ENCODE measurements at places on chromosomes 5 and 9.

- DNase-seq = no peak
These were observed 81.3 kb downstream of the OXCT1 start for GRCh38 chr5:41788941-41789368.

GRCh38 chr9:19119246-19119645, 8.0 kb downstream of the PLIN2 start:
- DNase-seq = no peak

GRCh38 chr9:78782234-78782633, 485.3 kb downstream of the PSAT1 start:
- no peak for DNase-seq

DNA sequence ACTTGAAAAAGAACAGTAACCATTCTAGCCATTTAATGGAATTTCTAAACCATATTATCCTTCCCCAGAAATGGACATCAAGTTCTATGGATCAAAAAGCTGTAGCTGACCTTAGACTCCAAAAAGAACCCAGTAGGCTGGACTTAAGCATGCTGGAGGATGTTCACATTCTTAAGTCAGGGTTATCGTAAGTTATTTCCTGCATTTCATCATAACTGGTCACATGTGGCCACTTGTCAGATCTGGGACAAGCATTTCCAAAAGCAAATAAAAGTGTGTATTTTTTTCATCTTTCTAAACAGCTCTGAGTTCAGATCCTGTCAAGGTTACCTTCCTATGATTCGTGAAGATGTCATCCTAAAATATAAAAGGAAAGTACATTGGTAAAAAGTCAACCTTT, 274.5 kb upstream of the PTGER4 start:
- no peak for DNase-seq

DNA sequence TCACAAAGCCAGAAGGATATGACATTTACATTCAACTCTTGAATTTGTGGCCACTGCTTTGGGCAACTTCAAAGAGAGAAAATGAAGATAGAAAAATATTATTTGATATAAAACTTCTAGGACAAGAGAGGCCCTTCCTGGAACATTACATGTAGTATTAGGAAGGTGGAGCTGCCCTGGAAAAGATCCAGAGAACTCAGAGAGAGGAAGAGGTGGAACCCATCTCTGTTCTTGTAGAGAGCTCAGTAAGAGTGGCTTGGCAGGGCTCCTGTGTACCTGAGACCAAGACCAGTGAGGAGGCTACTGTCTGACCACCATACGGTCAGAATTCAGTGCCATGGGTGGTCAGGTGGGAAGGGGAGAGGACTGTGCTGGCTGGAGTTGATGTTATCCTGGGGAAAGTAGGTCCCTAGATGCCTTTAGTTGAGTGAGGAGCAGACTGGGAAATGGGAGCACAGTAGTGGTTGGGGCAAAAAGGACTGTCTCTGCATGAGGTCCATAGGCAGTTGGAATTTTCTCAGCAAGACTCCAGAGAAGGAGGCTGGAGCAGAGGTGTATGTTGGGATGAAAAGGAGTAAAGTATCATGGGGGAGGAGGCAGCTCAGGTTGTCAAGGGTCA, 7.6 kb downstream of the TGFBI start:
- no peak for DNase-seq

- no peak for DNase-seq
These were observed 6.9 kb downstream of the OBP2B start for GRCh38 chr9:133202145-133202513.

DNA sequence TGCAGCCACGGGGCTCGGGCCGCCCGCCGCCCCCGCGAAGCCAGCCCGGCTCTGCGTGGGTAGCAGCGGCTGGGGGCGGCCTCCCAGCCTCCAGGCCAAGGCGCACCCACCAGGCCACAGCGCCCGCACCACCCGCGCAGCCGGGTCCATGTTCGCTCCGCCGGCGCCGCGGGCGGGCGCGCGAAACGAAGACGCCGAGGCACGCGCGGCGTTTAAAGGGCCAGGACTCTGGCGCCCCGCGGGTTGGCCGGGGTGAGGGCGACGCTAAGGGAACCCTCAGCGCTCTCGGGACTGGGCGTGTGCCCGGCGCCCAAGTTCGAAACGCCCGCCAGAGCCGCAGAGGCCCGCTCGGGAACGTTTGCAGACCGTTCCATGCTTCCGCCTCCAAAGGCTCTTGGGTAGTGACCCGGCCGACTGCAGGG, at the start of gene PTGES2:
TSS of gene PTGES2 (minus strand) at position 162 of the 422 bp plus-strand sequence. CDS start at position 150, 12 bp downstream.
- peak; percentile 78 for DNase-seq

- no peak for DNase-seq
These were observed 293.0 kb downstream of the KCTD16 start for GRCh38 chr5:144463481-144464223.

GRCh38 chr5:171275841-171276544, 33.1 kb upstream of the TLX3 start:
- no peak for DNase-seq

DNA sequence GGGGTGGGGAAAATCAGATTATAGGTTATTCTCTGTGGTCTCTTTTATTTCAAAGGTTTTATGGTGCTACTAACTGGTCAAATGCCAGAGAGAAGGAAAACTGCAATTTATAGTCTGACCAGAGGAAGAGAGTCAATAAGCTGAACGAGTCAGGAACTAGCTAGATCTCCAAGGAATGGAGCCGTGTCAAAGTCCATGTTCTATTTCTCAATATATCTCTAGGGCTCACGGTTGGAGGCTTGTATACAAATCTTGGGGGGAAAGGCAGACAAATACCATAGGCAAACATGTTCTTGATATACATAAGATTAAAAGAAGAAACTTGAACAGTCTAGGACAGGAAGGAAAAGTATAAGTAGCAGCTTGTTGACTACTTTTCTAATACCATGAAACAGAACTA, 627.1 kb downstream of the PDE4D start:
- no peak for DNase-seq

- DNase-seq = no peak
These were observed 31.6 kb upstream of the ACOT12 start for GRCh38 chr5:81425569-81425968.

DNA sequence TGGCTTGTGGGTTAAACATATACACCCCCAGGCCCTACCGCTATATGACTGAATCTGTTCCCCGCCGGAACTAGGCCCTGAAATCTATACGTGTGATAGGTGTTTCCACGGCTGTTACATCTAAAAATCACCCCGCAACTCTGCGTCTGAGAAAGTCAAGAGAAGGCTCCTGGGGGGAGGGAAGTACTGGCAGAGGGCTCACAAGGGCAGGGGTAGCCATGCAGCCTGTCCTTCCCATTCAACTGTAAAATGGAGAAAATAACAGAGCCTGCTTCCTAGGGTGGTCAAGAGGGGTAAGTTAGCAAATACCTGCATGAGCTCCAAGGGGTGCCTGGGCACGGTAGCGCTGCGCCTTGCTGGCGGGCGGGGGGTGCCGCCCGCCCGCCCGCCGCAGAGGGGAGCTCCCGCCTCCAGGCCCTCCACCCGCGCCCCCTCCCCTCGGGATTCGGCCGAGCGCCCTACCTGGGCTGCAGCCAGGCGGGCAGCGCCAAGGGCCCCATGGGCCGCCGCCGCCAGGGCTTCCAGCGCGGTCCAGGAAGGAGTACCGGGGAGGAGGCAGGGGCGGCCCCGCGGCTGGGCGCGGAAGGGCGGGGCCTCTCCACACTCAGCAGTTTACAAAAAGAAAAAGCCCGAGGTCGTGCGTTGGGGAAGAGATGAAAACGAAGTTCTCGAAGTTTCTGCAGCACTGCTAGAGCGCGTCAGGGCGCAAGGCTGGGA, at the start of gene HACD4:
TSS of gene HACD4 (minus strand) at position 550 of the 717 bp plus-strand sequence. CDS start at position 500, 50 bp downstream.
- DNase-seq = peak; percentile 11

- DNase-seq = no peak
These were observed 27.7 kb upstream of the SSBP2 start for GRCh38 chr5:81778642-81779041.

DNA sequence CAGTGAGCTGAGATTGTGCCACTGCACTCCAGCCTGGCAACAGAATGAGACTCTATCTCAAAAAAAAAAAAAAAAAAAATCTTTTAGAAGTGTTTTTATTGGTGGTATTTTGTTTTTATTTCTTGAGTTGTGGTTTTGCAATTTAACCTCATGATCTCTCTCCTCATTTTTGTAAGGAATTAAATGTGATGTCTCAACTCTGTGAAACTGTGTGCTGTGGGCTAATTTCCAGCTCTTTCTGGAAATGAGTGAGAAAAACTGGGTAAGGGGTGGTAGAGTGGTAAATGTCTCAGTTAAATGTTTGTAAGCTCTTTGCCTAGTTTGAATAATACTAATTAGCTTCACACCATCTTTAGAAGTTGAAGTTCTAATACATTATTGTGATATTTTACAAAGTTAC, 29.0 kb downstream of the ACO1 start:
- no peak for DNase-seq

DNA sequence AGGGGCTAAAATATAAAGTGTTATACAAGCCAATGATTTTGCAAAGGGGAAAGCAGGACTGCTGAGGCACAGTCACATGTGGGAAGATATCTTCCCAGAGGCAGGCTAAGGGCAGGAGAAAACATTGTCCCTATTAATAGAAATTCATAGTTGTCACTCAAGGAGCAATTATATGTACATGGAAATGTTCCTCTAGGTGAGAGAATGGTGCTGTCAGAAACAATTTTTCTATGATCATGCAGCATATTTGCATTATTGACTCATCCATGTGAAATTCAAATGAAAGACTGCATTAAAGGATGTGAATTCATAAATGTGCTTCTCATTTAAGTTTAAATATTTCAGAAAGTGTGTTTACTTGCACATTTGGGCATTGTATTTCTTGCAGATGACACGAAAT, 775.9 kb upstream of the CDH9 start:
- DNase-seq = no peak

- no peak for DNase-seq
These were observed 12.4 kb downstream of the ANKRD33B start for GRCh38 chr5:10576121-10576789.

DNA sequence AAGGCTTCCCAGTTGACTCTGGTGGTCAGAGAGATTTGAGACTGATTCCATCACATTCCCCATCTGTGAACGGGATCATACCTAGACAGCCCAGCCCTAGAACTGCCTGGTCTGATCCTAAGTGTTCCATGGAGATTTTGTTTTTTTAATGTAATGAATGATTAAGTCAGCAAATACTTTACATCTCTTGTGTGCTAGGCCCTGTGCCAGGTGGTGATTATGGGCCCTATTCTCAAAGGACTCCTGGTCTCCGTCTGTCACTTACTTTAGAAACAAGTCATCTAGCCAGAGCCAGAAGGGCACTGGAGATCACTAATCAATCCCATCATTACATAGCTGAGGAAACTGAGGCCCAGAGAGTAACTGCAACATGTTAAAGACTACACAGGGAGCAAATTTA, 1.1 kb upstream of the GPX3 start:
- DNase-seq = no peak

DNA sequence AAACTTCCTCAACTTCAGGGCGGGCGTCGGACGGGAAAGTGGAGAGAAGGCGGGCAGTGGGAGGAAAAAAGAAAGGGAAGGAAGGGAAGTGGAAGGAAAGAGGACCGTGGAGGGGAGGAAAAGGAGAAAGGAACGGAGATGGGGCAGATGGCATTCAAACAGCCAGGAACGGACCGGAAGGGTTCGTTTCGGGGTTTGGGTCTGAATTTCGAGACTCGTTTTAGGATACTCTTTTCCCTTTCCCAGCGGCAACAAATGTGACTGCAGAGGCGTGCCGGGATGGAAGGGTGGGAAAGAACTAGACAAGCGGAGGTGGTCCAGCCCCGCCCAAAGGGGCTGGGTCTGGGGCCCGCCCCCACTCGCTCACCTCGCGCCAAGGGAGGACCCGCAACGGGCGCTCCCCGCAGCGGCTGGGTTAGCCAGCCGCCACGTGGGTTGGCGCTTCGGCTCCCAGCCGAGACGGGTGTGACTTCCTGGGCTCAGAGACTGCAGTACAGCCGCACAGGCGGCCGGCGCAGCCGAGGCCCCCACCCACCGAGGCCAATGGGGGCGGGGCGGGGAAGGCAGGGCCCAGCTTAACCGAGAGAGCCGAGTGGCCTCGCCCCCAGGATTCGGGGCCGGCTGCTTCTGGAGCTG, 2.7 kb downstream of the VCAN start:
- DNase-seq = no peak

DNA sequence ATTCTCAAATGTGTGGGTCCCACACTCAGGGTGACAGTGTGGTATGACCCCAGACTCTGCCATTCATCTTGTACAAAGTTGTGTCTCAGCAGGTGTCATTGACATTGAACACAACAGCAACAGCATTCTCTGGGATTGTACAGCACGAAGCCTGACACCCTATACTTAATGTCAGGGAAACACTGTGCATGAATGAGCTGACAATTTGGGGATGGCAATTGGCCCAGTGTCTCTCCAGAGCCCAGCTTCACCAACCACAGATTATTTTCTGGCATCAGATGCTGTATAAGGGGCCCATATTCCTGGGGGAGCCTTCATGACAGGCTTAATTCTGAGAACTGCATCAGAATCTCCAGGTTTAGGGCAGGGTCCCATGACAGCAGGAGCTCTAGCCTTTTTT, 143.2 kb downstream of the GCNT1 start:
- no peak for DNase-seq

DNA sequence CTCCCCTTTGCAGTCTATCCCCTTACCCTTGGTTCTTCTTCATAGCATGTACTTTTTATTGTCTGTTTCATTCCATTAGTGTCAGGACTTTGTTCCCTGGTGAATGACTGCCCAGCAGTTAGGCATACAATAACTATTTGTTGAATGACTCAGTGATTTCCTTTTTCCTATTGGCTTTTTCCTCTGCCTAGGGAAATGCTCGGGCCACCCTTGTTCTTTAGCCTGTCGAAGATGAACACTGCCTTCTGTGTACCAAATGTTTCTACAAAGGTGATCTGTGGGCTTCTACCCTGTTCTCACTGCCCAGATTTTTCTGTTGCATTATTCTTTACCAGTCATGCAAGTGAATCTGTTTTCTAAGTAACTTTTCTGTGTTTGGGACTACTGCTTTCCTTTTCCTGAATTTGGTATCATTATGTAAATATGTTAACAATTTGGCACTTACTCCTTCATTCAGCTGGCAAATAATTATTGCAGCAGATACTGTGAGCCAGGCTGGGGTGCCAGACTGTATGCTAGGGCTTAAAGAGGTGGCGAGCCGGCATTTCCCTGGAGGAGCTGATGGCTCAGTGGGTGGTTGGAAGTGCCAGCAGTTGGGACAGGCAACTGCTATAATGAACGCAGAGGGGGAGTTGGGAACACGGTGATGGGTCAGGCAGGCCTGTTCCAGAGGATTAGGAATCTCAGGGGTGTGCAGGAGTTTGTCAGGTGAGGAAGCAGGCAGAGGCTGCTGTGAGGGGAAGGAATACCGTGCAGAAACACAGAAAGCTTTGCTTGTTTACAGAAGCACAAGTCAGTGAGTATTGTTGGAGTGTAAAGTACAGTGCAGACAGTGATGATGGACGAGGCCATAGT, 30.6 kb downstream of the KDM4C start:
- no peak for DNase-seq

- no peak for DNase-seq
These were observed 28.1 kb upstream of the PIK3R1 start for GRCh38 chr5:68187268-68188055.

- no peak for DNase-seq
These were observed 7.3 kb upstream of the NEUROG1 start for GRCh38 chr5:135543001-135543484.

DNA sequence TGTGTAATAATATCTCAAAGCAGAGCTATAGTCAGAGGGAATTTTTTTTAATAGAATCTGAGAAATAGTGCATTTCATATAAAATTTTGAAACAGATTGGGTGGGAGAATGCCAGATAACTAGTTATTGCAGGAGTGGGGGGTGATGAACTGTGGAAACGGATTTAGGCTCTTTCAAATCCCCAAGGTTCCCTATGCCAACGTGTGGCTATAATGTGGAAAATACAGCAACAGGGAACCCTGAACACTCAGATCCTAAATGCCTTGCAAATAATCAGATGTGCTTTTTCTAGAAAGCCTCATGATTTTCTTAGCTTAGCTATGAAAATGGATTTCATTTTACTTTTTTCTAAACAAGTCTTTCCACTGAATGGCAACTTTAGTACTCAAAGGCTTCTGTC, 180.5 kb upstream of the DMAC1 start:
- no peak for DNase-seq
